ENCODE measurements at places on chromosomes 1 and 21.

DNA sequence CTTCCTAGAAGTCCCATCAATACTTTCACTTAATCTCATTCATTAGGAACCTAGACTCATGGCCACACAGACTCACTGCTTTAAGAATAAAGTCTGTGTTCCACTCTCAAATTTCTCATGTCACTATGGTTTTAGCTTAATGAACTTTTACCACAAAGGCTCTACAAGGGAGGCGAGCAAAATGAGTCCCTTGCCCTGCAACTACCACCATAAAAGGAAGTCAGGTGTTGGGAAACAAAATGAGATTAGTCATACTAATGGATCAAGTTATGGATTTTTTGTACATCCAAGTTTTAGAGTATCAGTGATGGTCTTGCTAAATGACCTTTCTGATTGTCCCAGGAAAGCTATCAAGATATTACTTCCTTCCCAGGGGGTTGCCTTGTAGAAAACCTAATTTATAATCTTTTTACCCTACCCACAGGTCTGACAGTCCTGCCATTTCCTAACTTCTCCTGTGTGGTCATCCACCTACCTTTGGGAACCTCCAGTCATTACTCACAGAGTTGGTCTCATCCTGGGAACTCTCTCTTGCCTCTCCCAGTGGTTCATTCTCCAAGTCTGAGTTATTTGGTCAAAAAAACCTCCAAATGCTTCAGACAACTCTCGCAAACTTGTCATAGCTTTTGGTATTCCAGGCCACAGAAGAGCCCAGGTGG lies 51.8 kb upstream of the SLC16A1 start:
- no peak for ATAC-seq

DNA sequence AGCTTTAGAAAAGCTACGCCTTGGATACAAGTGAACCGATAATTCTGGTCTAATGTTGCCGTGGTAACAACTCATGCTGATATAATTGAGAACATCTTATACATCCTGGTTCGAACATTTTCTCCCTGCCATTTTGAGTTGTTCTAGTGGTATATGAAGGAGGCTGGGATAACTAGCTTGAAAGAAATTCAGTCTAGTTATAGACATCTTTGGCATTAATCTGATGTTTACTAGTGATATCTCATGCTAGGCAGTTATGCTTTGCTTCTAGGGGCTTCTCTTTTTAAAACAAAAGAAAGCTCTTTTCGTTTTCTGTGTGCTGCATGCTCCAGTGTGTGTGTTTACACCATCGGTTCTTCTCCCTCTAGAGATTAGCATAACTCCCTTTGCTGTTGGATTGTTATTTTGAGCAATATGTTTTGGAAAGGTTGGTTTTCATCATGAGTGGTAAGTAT lies 20.5 kb downstream of the PRKACB start:
- peak; percentile 89 for ATAC-seq

- no peak for ATAC-seq
Observed at GRCh38 chr1:19618428-19618827, 25.7 kb upstream of the NBL1 start.

- peak; percentile 63 for ATAC-seq
Observed at GRCh38 chr1:184330875-184331274, 56.0 kb upstream of the C1orf21 start.

- no peak for ATAC-seq
Observed at GRCh38 chr1:192158181-192158580, at the start of gene RGS18. TSS of gene RGS18 (plus strand) at chr1:192158462. CDS start at chr1:192158638, 176 bp downstream.

DNA sequence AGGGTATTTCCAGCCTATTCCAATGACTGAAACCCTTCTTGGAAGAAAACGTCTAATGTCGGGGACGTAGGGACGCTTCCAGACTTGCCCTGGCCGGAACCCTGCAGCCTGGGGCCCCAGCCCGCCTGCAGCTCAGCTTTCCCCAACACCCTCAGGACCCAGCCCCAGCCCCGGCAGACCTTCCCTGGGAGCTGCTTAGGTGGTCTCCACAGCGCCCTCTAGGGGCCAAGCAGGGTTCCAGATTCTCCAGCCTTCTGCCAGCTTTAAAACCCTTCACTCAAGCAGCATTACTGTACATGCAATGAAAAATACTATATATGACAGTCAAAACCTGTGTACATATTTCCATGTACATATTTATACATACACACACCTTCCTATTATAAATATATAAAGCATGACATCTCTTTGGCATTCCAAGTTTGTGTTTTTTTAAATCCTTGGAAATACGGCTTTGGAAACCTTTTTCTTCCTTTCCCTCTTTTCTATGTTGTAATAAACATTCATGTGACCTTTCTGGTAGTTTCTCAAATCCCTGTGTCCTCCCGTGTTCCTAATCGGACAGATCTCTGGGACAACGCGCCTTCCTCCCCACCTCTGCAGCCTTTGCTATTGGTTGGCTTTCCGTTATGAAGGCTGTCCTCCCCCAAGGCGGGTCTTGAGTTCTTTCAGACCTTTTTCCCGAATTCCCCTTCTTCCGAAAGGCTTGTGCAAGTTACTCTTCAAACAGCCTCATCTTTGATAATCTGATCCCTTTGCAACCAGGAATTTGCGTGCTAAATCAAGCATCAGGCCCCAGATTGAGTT lies 60.3 kb downstream of the STUM start:
- ATAC-seq: peak; percentile 83

DNA sequence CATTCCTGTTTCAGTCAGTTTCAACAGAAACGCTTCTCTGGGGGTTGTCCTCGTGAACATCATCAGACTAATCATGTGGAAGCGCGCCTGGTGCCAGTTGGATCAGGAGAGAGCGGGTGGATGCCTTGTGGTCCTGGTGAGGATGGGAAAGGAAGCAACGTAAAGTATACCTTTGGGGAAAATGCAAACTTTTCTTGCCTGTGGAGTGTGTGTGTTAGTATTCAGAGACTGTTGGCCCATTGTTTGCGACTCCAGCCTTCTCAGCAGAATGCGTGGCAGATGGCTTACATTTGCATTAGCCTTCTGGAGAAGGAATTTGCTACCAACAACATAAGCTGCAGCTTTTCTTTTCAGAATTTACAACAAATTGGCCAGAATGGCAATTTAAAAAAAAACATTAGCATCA lies 173.9 kb downstream of the RWDD3 start:
- ATAC-seq: peak; percentile 91

DNA sequence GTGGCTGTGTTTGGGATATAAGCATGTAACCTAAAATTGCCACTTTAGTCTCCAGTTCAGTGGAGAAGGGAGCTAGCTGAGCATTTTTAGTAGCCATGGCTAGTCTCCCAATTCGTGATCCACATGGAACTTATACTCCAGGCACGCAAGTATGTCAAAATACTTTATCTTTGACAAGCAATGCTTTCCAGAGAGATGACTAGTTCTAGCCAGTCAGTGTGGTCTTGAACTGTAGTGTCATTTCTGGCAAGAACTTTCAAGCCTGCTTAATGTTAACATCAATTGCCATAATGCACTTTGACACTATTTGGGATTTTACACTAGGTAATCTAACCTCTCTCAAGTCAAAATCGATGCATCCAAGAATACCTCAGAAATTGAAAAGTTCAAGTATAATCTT lies 660.0 kb downstream of the PTPRC start:
- no peak for ATAC-seq

- peak; percentile 69 for ATAC-seq
Observed at GRCh38 chr1:213374369-213374768, 323.3 kb downstream of the RPS6KC1 start.

DNA sequence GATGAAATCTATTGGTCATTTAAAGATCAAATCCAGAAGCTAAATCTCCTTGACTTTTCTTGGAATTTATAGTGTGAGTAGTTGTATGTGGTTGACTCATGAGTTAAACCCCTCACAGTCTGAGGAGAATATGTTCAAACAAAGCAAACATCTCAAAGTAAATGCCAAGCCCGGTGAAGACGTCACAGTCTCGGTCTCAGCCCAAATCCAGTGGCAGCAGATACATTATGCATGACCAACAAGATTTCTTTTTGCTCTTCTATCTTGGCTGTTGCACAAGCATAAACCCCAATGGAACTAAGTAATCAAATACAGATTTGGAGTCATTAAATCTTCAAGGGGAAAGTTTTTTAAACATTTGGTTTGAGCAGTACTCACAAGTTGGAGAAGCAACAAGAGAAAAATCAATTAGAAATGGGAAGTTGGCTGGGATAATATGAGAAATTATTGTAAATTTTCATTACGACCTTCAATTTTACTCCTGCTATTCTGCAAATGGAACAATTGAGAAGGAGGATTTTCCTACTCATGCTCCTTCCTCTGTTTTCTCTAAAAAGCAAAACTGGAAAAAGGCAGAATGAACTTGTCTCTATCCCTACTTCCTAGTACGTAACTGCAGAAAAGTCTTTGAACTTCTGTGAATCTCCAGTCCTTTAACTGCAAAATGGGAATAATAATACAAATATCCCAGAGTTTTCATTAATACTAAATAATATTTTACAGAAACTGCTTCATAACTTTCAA lies 575.8 kb downstream of the NUF2 start:
- ATAC-seq: no peak

- ATAC-seq: no peak
Observed at GRCh38 chr1:151898519-151898991, 10.8 kb downstream of the THEM4 start.

- ATAC-seq: no peak
Observed at GRCh38 chr1:162590101-162590500, 28.6 kb downstream of the UAP1 start.

DNA sequence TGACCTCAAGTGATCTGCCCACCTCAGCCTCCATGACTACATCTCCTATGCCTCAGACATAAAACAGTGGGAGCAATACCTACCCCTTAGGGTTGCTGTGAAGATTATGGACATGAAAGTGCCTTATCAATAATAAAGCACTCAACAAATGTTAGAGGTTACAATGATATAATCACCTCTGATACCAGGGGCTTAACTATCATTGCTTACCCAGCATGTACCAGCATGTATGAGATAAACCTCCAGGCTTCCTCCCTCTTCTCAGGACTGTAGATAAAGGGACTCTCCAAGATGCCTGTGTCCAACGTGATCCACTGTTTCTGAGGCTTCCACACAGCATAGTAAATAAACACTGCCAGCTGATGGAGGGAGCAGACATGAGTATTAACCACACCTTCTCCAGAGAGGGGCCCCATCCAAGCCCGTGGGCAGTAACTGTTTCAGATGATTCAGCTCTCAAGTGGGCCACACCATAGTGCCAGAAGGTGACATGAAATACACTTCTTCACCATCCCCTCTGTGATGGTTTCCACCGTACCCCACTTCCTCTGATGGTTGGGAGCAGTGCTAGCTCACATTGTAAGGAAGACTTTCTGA lies 26.2 kb downstream of the RHBDL2 start:
- no peak for ATAC-seq

- ATAC-seq: no peak
Observed at GRCh38 chr1:11822091-11822490, 16.1 kb downstream of the CLCN6 start.

DNA sequence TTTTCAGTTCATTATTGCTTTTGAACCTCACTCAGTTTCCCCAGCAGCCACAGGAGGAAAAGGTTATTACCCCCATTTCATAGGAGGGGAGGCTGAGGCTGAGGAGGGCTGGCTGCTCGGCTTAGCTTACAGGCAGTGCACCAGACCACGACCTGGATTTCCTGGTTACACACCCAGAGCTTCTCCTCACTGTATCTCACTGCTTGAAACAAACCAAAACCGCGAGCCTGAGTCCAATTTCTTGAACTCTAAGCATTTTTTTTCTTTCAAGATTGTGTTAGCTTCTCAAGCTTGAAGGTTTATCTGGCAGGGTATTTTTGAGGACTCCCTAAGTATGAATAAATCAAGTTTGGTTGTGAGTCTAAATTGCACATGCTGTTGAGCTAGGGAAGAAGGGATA lies 188.9 kb upstream of the EDN2 start:
- ATAC-seq: no peak

GRCh38 chr1:109118089-109118488 lies 4.2 kb downstream of the ELAPOR1 start:
- ATAC-seq: no peak

GRCh38 chr1:178689769-178690168 lies 35.3 kb upstream of the RALGPS2 start:
- ATAC-seq: no peak

GRCh38 chr1:244918421-244919319 lies 54.3 kb upstream of the HNRNPU start:
- peak; percentile 82 for ATAC-seq

- no peak for ATAC-seq
Observed at GRCh38 chr21:46157987-46158451, 2.6 kb upstream of the FTCD start.

DNA sequence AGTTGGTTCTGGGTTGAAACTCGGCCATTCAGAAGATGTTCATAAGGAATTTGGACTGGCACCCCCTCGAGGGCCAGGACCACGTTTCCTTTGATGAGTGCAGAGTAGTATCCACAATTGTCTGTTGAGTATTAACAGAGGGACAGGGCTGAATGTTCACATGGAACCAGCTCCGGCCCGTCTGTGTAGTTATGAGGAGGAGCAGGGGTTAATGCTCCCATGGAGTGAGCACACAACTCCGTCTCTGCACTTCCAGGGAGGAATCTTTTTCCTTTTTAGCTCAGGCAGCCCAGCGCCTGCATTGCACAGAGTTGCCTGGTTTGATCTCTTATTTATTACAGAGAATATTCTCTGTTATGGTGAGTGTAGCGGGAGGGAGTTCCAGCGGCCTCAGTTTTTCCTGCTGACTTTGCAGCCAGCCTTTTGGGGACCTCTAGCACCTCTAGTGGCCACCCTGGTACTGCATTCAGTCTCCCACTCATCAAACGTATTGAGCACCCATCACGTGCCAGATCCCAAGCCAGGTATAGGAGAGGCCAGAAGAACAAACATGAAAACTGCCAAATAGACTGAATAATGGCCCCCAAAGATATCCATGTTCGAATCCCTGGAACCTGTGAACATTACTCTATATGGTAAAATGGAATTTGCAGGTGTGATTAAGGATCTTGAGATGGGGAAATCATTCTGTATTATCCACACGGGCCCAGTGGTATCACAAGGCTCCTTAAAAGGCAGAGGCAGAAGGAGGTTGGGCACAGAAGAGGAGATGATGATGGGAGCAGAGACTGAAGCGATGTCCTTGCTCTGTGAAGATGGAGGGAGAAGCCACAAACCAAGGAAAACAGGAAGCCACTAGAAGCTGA lies 167.7 kb upstream of the CSF3R start:
- ATAC-seq: peak; percentile 65

Data from motor neuron (in vitro differentiated cells).